ENCODE measurements at places on chromosomes 3 and 15.

GRCh38 chr15:39896846-39897245 lies 23.2 kb downstream of the GPR176 start:
- no peak for DNase-seq

- DNase-seq = peak; percentile 75
Observed at GRCh38 chr3:185733980-185734724, 90.7 kb downstream of the IGF2BP2 start.

DNA sequence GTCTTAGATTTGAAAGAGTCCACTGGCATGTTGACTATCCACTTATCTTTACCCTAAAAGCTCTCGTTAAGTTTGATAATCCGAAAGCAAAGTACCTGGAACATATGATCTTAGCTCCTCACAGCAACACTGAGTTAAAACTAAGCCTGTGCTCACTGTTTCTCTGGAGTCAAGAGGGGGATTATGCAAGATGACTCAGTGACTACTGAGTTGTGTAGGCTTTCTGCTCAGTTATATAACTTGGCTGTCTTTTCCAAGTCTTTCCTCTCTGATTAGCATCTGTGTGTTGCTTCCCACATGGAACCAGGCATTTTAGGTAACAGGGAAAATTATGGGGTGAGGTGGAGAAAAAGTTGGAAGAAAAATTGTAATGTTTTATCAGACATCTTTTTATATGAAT lies 31.2 kb upstream of the MYO5C start:
- DNase-seq = no peak

- DNase-seq = no peak
Observed at GRCh38 chr3:132622148-132622547, 25.1 kb downstream of the ACKR4 start.

- no peak for DNase-seq
Observed at GRCh38 chr3:156377718-156378117, 177.2 kb downstream of the SSR3 start.

GRCh38 chr15:37789881-37790280 lies 144.6 kb upstream of the TMCO5A start:
- DNase-seq = no peak

DNA sequence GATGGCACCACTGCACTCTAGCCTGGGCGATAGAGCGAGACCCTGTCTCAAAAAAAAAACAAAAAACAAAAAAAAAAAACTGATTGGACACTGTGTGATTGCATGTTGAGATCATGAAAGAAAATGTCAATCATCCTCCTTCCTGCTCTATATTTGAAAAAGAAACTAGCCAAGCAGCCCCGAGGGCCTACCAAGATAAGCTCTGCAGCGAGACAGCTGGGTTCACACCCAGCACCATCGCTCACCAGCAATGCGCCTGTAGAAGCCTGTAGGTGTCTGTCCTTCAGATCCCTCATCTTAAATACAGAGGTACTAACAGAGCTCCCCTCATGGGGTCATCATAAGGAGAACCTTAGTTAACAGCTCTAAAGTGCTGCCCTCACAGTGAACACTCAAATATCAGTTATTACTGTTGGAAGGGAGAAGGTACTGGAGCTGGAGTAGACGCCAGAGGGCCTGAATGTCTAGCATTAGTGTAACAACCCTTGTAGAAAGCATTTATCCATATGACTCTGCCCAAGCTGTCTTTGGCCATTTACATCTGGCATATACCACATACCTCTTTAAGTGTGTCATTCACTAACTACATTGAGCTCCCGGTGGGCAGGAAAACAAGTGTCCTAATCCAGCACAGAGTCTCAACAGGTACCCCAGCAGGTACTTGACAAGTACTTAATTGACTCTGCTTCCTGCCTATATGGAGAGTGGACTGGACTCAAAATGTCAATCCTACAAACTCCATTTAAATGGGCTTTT lies 22.9 kb downstream of the MYLK start:
- no peak for DNase-seq

GRCh38 chr3:36937492-36937891 lies 7.4 kb downstream of the TRANK1 start:
- no peak for DNase-seq

DNA sequence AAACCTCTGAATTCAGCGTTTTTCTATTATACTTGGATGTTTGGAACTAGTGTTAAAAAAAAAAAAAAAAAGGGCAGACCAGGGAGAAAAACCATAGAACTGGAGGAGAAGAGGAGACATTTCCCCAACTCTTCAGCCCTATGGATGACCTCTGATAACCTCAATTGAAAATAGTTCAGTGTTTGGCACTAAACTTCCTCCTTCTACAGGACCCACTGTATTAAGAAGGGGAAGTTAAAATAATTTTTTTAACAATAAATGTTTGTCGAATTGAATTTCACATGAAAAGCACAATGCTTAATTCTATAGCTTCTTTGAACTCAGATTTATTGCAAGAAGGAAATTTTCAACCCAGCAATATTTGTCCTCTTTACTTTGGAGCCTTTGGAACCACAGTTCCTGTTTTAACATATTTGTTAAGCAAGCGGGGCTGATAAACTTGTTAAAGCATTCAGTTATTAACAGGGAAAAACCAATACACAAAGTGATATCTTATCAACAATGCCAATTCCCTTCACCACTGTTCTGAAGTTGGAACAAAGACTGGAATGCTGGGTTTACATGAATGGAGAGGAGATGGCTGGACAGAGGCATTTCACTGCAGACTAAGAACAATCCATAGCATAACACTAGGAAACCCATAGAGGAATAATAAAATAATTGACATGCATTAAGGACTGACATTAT lies 3.1 kb upstream of the A4GNT start:
- no peak for DNase-seq

Measured in G401 (cell line).